ENCODE measurements at places on chromosomes 12 and 14.
A peak's percentile ranks its signal among the peaks of the same experiment; 100 is the strongest.

DNA sequence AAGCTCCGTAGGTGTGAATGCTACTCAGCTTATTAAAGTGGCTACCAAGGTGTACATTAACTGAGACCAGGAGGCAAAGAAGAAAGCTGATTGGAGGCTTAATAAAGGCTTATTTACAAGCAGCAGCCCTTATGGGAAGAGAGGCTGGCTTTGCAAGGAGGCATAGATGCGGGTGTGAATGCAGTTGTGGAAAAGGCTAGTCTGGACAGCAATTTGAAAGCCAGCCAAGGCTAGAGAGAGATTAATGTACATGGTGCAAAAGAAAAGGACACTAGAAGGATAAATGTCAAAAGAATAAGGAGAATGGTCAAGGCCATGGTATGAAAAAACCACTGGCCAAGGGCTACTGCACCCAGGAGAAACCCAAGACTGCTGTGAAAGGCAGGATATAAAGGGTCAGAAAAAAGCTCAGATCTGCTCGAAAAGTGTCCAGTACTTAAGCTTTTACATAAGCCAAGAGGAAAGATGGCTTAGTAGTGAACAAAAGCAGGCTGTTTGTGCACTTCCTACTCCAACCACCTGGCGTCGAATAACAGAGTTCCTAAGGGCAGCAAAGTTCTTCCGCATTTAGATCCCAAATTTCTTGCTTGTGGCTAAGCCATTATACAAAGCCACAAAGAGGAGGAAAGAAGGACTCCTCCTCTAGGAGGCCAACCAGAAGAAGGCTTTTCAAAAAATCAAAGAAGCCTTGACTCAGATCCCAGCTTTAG lies 24.0 kb downstream of the KLRK1 start:
- no peak for DNase-seq

GRCh38 chr12:52699960-52700359 lies 3.4 kb downstream of the KRT77 start:
- DNase-seq = no peak

DNA sequence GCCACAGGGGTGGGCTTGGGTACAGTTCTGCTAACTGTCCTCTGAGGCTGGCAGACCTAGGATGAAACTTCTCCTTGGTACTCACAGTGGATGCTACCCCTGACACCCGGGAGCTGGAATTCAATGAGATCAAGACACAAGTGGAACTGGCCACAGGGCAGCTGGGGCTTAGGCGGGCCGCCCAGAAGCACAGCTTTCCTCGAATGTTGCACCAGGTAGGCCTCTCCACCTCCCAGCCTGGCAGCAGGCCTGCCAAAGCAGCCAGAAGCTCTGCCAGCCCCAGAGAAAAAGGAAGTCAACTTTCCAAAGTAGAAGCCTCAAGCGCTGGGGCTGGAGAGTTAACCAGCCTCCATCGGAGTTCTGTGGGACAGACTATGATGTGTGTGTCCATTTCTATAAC lies 2.4 kb upstream of the NRL start:
- DNase-seq = no peak

DNA sequence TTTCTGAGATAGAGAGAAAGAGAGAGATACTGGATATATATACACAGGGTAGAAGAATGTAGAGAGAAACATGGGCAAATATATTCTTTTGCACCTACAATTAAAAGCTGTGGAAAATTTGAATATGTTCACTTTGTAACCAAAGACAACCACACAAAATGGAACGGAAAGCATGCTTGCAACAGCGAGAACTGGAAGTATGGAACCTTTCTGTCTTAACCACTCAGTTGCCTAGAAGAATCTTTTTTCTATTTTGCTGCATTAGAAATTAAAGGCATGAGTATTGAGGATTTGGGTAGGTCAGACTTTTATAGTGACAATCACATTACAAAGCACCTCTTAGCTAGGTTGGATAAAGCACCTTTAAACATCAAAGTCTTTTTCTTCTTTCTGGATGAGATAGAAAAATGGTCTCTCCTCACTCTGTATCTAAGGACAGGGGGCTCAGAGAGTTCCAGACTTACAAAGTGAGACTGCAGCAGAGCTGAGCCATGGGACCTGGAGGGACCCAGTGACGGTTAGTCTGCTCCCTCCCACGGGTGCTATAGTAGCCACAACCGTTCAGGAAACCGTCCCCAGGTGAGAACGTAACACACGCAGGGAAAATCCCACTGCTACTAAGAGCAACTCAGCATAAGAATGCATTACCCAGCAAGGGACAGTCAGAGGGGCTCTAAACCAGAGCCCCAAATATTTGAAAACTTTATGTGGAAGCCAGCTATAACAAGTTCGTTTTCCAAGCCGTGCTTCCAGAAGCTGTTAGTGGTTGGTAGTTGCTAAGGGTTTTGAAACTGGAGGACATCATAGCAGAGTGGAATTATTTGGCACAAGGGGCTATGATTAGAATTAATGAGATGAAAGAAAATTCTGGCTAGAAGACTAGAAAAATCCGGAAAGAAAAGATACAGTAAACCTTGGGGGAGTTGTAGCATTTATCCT lies 97.1 kb downstream of the DAD1 start:
- DNase-seq = peak; percentile 50

DNA sequence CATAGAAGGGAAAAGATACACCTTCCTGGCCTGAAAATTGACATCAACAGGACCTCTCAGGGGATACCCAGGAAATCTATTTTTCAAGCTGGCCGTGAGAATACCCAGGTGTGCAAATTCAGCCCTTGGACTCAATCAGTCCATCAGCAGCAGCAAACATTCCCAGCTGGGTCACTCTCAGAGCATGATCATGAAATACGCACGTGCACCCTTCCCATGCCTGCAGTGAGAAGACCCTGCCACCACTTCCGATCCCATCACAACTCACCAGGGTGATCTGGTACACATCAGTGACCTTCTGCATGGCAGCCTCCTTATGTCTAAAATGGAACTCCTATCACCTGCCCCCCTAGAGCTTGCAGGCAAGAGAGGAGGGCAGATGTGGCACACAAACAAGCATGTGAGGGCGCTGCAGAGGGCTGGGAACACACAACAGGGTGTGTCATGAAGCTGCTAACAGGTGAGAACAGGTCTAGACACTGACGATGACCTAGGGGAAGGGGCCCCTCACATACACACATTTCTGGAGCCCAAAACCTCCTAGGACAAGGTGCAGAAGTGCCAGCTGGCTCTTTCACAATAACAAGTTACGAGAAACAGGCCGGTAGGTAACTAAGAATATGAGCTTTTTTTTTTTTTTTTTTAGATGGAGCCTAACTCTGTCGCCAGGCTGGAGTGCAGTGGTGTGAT lies 37.8 kb upstream of the TC2N start:
- DNase-seq = no peak

GRCh38 chr14:56044196-56044595 lies 74.0 kb upstream of the PELI2 start:
- no peak for DNase-seq

GRCh38 chr12:107645630-107646333 lies 39.8 kb upstream of the PWP1 start:
- no peak for DNase-seq

DNA sequence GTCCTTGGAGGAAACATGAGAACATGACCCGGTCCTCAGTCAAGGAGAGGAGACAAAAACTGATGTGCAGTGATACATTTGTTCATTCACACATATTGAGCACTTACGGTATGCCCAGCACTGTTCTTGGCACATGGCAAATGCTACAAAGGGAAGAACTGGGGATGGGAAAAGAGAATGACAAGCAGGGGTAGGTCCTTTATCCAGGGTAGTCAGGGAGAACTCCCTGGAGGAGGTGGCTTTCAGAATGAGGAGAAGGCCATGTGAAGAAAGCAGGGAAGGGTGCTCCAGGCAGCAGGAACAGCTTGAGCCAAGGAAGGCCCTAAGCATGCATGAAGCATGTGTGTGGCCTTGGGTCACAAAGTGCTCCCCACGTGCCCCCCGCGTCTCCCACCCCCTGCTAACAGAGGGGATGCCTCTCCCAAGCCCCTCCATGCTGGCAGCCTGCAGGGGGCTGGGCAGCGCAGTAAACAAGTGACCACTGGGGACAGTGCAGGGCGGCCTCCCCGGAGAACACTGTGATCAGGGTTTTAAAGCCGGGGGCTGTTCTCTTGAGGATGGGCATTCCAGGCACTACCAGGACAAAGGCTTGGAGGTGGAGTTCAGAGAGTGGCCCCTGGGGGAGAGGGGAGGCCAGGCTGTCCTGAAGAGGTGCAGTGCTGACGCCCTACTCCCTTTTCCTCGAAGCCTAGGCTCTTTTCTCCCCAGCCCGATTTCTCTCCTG lies 71.0 kb downstream of the PHETA1 start:
- DNase-seq = no peak

DNA sequence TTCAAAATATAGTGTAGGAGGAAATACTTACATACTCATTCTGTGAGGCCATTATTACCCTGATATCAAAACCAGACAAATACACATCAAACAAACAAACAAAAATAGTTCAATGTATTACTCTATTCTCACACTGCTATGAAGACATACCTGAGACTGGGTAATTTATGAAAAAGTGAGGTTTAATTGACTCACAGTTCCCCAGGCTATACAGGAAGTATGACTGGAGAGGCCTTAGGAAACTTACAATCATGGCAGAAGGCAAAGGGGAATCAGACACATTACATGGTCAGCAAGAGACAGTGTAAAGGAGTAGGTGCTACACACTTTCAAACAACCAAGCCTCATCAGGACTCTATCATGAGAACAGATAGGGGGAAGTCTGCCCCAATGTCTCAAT lies 1023.2 kb downstream of the TMTC2 start:
- DNase-seq = no peak

DNA sequence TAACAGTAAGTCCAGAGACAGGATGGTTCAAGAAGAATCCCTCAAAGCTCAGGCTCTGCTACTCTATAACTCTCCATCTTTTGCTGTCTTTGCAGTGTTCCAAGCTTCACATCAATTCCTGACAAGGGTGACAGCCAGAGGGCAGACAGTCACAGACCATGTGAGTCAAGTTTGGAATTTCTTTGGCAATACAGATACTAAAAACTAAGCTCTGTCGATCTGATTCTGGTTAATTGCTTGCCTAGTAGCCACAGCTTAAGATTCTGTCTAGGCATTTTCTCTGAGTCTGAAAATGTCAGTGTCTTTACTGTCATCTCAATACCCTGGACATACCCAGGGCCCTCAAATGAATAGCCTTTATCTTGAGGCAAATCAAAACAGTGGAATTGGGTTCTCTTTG lies 153.7 kb downstream of the CEP128 start:
- DNase-seq = no peak

DNA sequence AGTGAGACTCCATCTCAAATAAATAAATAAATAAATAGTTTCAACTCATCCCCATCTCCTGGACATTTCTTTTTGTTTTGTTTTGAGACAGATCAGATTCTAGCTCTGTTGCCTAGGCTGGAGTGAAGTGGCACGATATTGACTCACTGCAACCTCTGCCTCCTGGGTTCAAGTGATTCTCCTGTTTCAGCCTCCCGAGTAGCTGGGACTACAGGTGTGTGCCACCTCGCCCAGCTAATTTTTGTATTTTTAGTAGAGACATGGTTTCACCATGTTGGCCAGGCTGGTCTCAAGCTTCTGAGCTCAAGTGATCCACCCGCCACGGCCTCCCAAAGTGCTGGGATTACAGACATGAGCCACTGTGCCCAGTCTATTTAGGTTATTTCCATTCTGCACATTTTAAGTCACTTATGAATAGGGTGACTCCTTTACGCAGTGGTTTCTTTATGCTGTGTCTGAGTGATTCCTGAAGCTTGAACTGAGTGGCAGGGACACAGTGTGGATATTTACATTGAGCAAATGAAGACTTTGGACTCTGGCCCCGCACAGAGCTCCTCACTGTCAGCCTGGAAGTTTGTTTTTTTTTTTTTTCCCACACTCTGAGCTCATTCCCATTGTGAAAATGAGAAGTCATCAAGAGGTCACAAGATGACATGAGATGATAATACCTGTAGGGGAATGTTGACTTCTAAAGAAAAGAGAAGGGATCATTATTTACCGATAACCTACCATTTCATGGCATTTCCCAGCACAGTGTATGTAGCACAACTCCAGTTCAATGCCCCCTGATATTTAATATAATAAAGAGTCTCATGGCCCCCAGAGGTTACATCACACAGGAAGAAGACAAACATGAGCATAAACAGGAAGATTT lies 72.6 kb downstream of the TBX3 start:
- no peak for DNase-seq

DNA sequence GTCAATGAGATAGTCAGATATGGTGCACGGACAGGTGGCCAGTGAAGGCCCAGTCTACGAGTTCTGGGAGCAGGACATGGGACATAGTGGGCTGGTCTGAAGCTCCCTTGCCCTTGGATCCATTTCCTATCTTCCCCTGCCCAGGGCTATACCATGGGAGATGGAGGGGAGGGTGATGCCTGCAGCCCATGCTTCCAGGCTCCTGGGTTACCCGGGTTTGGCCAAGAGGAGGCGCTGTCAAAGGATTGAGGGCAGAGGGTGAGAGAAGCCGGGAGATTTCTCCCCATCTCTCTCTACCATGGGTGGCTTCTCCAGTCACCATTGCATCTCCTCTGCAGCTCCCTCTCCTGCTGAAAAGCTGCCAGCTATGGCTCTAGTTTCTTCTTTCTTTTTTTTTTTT lies 52.8 kb upstream of the LHX5 start:
- no peak for DNase-seq

DNA sequence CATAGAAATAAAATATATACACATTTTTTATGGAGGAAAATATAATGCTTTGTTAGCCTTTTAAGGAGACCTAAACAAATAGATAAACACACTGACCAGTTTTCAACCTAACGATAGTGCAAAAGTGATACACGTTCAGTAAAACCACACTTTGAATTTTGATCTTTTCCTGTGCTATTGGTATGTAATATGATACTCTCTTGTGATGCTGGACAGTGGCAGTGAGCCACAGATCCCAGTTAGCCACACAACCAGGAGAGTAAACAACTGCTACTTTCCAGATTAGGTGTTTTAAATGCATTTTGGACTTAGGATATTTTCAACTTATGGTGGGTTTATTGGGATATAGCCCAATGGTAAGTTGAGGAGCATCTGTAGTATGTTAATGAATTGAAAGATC lies 243.1 kb downstream of the ERC1 start:
- no peak for DNase-seq

DNA sequence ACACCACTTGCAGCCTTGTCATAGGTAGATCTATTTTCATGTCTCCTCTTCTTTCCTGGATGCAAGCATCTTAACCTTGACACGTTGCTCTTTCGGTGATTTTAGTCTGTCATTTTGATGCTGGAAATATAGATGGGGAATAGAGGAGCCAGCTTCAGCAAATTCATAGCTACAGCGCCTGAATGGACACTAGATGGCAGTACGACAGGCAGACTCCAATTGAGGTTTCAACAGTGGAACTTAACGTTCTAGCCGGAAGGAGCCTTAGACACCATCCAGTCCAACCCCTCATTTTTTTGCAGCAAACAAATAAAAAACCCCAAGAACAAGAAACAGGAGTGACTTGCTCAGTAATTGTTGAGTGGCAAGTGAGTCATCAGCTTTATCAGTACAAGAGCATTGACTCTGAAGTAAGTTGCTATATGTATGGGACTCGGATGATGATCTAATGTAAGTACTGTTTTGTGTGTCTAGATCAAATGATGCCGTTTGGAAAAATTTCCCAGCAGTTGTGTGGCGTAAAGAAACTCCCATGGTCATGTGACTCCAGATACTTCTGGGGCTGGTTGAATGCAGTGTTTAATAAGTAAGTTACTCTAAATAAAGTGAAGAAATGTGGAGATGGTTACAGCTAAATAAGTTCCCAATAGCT lies 9.0 kb downstream of the DMAC2L start:
- peak; percentile 77 for DNase-seq

Measured in stimulated activated CD4-positive, alpha-beta T cell treated with anti-CD3 and anti-CD28 coated beads, Interleukin-1b, Interleukin-23, amount 100 ng/mL, for 48 hours (primary cell).